ENCODE measurements at places on chromosomes 1 and 21.

GRCh38 chr1:103177108-103177775 is 68.9 kb upstream of the COL11A1 start:
- DNase-seq, result no peak

GRCh38 chr1:81366173-81366572 is 434.6 kb upstream of the ADGRL2 start:
- DNase-seq, result no peak

- no peak for DNase-seq
These were observed 6.2 kb downstream of the ADSS2 start for GRCh38 chr1:244445320-244446181.

DNA sequence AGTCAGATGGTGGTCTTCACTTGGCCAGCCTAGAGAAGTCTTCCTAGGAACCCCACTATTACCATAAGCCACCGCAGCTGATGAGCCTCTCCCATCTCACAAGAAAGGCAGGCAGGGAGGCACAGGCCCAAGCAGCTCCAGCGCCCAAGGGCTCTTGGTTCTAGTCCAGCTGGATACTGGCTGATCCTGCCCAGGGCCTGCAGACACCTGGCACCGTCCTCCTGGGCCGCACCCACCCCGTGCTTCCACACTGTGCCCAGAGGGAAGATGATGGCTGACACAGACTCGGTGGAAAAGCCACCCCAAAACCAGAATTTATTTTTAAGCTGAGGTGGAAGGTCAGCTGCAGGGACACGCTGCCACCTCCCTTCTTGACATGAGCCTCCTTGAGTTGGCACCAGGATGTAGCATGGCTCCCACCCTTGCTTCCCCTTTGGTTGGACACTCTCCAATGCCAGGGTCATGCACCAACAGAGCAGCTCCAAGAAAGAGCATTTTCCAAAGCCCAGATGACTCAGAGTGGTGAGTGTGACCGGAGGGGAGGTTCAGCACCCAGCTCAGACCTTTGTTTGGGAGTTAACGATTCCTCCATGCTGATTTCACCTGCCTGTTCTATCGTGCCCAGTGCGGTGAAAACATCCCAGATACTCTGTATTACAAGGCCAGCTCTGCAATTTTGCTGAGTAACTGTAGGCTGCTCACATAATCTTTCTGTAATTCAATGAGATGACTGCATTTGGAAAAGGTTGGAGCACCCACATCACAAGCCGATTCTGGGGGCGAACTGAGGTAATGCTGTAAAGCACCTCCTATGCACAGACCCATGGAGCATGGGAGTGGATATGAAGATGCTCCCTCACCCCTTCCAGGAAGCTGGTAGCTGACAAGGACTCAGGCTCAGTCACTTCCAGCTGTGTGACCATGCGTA is 63.1 kb upstream of the SLC2A1 start:
- no peak for DNase-seq

Data from esophagus squamous epithelium (tissue), 5 donors.